AG04450 (cell line): ENCODE measurements at places on chromosomes 5 and 9. TPM values are rescaled to one million over a fixed set of nuclear protein-coding genes. Genes with fewer than 3 reads are reported as not detected.

The APBA1 gene
- polyA plus RNA-seq = 6.7 and 8.5 TPM in 2 replicates

The PTCH1 gene
- 7.3 and 10.2 TPM in 2 replicates for polyA plus RNA-seq

- DNase-seq = no peak
Observed at GRCh38 chr5:143707806-143708205, 104.2 kb upstream of the HMHB1 start.

DNA sequence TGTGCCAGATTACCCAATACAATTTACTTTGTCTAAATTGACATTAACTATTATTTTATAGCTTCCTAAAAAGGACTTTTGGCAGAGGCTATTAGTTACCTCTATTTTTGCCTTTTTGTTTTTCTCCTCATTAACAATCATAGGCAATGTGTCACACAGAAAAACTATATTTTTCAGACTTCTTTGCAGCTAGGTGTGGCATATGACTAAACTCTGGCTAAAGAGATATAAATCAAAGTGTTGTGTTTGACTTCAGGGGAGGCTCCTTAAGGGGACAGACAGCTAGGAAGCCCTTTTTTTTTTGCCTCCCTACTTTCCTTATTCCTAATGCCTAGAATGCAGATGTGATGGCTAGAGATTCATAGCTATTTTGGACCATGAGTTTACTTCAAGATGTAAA lies 19.7 kb upstream of the GCNT4 start:
- DNase-seq = no peak

DNA sequence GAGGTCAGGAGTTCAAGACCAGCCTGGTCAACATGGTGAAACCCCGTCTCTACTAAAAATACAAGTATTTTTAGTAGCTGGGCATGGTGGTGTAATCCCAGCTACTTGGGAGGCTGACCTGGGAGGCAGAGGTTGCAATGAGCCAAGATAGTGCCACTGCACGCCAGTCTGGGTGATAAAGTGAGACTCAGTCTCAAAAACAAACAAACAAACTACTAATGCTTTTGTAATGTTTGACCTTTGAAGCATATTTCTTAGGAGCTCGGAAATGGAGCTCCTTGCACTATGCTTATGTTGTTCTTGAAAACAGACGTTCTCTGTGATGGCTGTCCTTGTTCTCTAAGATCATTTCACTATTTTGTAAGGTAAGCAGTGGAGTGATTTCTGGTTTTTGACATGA lies 6.0 kb downstream of the F2RL2 start:
- no peak for DNase-seq
